ENCODE measurements at places on chromosomes 4 and X. TPM values are rescaled to one million over a fixed set of nuclear protein-coding genes. Genes with fewer than 3 reads are reported as not detected.
A peak's percentile ranks its signal among the peaks of the same experiment; 100 is the strongest.

Gene LGI2
- total RNA-seq: 20.5 TPM

Gene GAGE2A
- total RNA-seq: not detected

DNA sequence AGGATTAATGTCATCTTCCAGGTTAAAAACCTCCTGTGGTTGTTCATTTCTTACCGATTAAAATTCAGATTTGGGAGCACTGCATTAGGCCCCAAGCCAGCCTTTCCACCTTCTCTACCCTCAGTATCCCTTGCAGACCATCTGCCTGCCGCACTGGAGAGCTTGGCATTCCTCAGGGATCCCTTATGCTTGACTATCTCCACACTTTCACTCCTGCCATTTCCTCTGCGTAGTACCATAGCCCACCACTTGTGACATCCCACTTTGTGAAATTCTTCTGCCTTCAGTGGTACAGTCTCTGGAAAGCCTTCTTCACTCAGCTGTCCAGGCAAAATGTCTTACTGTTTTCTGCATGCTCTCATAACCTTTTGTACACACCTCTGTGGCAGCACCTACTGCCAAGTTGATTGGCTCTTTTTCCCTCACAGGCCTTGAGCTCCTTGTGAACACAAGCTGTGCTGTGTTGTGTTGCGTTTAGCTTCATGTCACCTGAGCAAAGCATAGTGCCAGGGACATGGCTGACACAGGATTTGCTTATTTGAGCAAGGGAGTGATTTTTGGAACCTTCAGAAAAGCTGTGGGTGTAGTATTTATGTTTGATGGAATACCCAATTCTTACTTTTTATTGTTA is 156.4 kb downstream of the ARX start:
- no peak overlapping the region for H3K27ac ChIP-seq
- no peaks in the 10 kb centered on the region for H3K36me3 ChIP-seq
- no peak for DNase-seq

GRCh38 chr4:107837317-107837716 is 12.6 kb downstream of the SGMS2 start:
- no peak overlapping the region for H3K4me3 ChIP-seq
- no peak for DNase-seq
- no peaks in the 10 kb centered on the region for H3K4me1 ChIP-seq
- peaks cover 2% of the 10 kb centered on the region for H3K27me3 ChIP-seq
- no peaks in the 10 kb centered on the region for H3K36me3 ChIP-seq
- no peak overlapping the region for H3K27ac ChIP-seq

DNA sequence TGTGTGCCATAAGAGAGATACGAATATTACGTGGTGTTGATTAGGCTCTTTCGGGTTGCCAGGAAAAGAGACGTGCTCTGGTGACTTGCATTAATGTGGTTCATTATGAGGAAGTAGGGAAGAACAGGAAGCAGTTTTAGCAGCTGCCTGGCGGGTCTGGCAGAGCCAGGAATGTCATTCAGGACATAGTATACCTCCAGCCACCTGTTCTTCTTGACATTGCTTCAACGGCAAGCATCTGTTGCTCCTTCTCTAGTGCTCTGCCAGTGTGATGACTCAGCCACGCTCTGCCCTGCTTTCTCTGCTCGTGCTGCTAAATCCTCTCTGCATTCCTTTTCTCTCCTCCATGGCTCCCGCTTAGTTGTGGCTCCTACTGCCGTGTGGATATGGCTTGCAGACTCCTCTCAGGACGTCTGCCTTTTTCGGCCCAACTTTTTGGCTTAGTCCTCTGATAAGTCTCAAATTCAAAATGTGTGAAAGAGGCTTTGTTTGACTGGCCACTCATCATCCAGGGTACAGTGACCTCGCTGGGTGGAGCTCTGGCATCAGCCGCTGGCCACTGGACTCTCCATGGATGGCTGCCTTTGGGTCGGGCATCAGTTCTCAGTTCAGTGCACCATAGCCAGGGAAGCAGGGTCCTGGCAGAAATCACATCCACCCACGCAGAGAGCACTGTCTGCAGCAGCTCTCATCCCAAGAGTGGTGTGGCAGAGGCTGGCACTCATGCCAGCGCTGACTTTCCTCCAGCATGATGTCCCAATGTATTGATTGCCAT is 89.3 kb upstream of the KLF3 start:
- H3K4me3 ChIP-seq: no peak overlapping the region
- no peaks in the 10 kb centered on the region for H3K36me3 ChIP-seq
- no peaks in the 10 kb centered on the region for H3K4me1 ChIP-seq
- no peak for DNase-seq
- H3K27ac ChIP-seq: no peak overlapping the region

- no peaks in the 10 kb centered on the region for H3K4me1 ChIP-seq
- DNase-seq: no peak
- H3K27ac ChIP-seq: no peak overlapping the region
- H3K27me3 ChIP-seq: no peaks in the 10 kb centered on the region
- no peak overlapping the region for H3K4me3 ChIP-seq
Measured at GRCh38 chr4:20464381-20464780, 212.7 kb downstream of the SLIT2 start.

- H3K4me3 ChIP-seq: no peak overlapping the region
- peaks cover 14% of the 10 kb centered on the region for H3K4me1 ChIP-seq
- DNase-seq: peak; percentile 35
- H3K36me3 ChIP-seq: peaks cover 16% of the 10 kb centered on the region
- H3K27ac ChIP-seq: peak overlapping the region; percentile 12
Measured at GRCh38 chrX:72128881-72129280, 2.8 kb downstream of the RTL5 start.

DNA sequence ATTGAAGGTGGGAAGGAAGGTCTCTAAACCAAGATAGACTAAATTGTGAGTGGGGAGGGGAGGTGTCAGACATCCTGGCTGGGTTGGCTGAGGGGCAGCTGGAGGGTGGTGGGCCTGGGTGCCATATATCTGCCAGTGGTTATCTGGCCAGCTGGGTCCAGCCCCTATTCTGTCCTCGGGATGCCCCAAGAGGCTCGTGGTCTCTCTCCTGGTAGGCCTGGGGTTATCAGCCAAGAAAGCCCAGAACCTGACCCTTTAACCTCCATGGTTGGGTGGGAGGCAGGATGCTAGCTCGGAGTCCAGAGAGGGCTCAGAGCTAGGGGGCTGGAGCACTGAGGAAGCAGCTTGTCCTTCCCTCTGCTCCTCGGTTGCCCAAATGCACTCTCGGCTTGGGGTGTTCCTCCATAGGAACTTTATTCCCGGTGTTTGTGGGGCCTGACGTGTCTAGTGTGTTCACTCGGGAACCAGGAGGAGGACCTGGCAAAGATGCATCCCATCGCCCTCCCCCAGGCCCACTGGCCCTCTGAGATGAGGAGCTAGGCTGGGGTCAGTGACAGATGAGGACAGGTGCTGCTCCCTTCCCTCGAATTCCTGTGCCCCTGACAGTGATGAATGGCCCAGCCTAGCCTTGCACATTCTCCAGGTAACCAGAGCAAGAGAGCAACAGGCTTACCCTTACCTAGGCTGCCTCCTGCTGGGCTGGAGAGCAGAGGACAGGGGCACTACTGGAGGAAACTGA is 5.2 kb upstream of the EFNB1 start:
- peaks cover 6% of the 10 kb centered on the region for H3K27me3 ChIP-seq
- no peaks in the 10 kb centered on the region for H3K4me1 ChIP-seq
- H3K4me3 ChIP-seq: no peak overlapping the region

GRCh38 chr4:165005352-165005925 is 26.4 kb upstream of the TRIM60 start:
- peaks cover 3% of the 10 kb centered on the region for H3K27me3 ChIP-seq
- H3K4me3 ChIP-seq: no peak overlapping the region
- no peak for DNase-seq

DNA sequence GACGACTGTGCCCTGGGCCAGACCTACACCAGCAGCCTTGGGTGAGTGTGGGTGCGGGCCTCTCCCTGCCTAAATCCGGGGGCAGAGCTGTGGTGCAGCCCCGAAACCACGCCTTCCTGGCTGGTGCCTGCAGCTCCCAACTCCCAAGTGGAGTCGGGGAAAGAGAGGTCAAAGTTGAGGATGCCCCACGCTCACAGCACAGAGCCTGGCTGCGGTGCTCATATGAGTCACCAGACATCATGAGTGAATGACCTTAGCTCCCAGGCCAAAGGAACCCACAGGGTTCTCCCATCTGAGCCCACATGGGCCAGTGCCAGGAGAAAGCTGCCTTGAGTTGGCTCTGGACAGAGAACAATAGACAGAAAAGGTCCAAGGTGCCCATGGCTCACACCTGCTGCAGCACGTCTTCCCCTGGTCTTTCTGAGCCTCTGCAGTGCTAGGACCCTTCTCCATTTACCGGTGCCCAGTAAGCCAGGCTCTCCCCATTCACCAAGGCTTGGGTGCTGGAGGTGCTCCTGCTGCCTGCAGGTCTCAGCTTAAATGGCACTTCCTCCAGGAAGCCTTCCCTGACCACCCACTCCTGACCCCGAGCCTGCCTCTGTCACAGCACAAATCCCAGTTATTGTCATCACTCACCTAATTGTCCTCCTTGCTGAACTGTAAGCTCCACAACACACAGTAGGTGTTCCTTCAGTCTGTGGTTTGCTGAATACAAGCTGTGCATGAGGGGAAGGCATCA is 224.2 kb downstream of the AFAP1 start:
- H3K27me3 ChIP-seq: peaks cover 22% of the 10 kb centered on the region
- H3K4me3 ChIP-seq: no peak overlapping the region
- peaks cover 10% of the 10 kb centered on the region for H3K36me3 ChIP-seq
- H3K4me1 ChIP-seq: peaks cover 16% of the 10 kb centered on the region

- peaks cover 8% of the 10 kb centered on the region for H3K4me1 ChIP-seq
- no peak for DNase-seq
- H3K27me3 ChIP-seq: peaks cover 5% of the 10 kb centered on the region
- H3K4me3 ChIP-seq: peak overlapping the region; percentile 86
- peak overlapping the region; percentile 83 for H3K27ac ChIP-seq
Measured at GRCh38 chr4:80073473-80074008, 512 bp upstream of the ANTXR2 start.

DNA sequence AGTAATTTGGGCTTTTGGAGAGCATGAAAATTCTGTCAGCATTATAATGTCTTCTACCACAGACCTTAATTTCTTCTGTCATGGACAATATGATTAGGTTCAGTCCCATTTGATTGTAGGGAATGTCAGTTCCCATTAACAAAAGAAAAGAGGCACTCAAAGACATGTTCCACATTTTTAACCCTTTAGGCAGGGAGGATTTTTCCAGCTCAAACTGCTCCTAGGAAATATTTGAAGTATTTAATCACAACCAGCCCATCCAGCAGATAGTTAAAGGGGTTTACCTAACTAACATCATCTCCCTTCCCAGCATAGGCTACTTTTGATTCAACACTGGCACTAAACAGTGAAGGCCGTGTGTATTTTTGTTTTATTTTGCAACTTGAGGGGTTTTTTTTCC is 256.0 kb downstream of the DHX15 start:
- no peak overlapping the region for H3K27ac ChIP-seq
- H3K27me3 ChIP-seq: peaks cover 6% of the 10 kb centered on the region
- no peak for DNase-seq
- H3K4me3 ChIP-seq: no peak overlapping the region
- H3K4me1 ChIP-seq: no peaks in the 10 kb centered on the region
- H3K36me3 ChIP-seq: no peaks in the 10 kb centered on the region

Data from glutamatergic neuron (in vitro differentiated cells).